Hypothalamus (tissue), 51 donors: ENCODE measurements at places on chromosomes 5 and 9.
A peak's percentile ranks its signal among the peaks of the same experiment; 100 is the strongest.

DNA sequence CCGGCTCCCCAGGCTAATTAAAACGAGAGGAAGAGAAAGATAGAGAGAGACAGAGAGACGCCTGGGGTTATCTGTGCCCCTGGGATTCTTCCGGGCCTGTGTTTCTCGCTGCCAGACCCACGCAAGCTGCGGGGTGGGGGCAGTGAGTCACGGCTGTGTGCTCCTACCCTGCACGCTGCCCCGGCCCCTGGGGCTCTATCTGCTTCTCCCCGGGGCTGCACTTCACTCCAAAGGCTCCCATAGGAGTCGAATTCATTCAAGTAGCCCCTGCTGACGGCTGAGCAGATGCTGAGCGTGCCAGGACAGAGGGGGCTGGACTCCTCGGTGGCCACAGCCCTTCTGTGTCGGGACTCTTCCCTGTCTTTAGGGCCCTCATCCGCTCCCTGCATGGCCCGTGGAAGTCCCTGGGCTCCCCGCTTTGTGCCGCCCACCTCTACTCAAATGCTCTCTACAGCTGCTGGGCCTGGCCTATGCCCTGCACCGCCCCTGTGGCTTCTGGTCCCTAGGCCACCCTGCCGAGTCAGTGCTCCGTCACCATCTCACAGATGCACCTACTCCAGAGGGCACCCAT is 22.8 kb downstream of the SARDH start:
- DNase-seq: no peak

GRCh38 chr5:80128141-80128540 is 93.0 kb downstream of the THBS4 start:
- no peak for DNase-seq

DNA sequence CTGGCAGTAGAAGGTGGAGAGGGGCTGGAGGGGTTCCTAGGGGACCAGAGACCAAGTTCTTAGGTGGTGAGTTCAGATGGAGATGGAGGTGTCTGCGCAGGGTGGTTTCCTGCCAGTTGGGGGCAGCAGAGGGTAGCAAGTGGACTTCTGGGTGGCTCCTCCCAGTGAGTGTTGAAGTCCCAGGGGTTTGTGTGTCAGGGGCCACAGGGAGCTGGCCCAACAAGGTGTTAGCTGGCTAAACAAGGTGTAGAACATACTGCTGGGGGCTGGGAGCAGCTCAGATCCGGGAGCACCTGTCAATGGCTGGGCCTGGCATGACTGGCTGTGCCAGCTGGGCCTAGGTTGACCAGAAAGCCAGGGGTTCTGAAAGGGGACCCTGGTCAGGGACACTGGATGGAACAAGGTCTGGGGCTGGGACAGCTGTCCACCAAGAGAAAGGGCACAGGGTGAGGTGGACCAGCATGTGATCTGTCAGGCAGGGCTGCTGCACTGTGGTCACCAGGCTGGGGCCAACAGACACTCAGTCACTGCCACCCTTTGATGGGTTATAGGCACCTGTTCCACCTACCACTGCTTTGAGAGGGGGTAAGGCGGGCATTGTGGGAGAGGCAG is 35.6 kb downstream of the DAB2IP start:
- DNase-seq: peak; percentile 40

- DNase-seq: no peak
These were observed 77.2 kb downstream of the PRRT1B start for GRCh38 chr9:131622523-131622922.

GRCh38 chr9:6214434-6214833 is 1.2 kb upstream of the IL33 start:
- no peak for DNase-seq

DNA sequence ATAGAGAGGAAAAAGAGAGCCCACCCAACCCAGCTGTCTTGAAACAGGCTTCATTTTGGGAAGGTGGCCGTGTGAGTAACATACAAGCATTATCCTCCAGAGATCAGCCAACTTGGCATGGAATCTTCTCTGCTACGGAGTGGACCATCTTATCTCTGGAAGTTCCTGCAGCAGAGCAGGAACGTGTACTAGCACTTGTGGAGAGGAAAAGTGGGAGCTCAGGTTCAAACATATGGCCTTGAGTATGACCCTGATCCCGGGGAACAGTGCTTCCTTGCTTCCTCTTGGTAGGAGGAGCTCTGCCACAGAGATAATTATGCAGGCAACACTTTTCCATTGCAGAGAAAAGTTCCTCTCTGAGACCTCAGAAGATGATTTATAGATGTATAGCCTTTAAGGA is 490.4 kb upstream of the ACO1 start:
- DNase-seq: no peak

DNA sequence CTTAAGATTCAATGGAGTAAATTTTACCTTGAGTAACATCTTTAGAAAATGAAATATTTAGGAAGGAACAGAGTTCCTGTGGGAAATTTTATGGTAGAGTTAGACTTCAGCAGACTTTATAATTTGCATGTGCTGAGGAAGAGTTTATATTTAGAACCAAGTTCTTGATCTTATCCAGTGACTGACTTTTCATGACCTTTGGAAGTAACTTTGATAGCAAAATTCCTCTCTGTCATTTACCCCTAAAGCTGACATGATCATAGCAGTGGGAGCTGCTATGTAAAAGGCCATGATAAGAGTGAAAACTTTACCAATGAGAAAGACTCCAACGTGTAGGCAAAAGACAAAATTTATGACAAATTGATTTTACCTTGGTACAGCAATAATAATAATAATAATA is 1071.8 kb upstream of the DMAC1 start:
- no peak for DNase-seq

- DNase-seq: no peak
These were observed 49.6 kb upstream of the KIF2A start for GRCh38 chr5:62256161-62257019.
